ENCODE measurements at places on chromosomes 3 and 15.

GRCh38 chr3:65538101-65538500 is 500.6 kb downstream of the MAGI1 start:
- DNase-seq = no peak

GRCh38 chr3:55165278-55165677 is 237.4 kb upstream of the LRTM1 start:
- DNase-seq = no peak

DNA sequence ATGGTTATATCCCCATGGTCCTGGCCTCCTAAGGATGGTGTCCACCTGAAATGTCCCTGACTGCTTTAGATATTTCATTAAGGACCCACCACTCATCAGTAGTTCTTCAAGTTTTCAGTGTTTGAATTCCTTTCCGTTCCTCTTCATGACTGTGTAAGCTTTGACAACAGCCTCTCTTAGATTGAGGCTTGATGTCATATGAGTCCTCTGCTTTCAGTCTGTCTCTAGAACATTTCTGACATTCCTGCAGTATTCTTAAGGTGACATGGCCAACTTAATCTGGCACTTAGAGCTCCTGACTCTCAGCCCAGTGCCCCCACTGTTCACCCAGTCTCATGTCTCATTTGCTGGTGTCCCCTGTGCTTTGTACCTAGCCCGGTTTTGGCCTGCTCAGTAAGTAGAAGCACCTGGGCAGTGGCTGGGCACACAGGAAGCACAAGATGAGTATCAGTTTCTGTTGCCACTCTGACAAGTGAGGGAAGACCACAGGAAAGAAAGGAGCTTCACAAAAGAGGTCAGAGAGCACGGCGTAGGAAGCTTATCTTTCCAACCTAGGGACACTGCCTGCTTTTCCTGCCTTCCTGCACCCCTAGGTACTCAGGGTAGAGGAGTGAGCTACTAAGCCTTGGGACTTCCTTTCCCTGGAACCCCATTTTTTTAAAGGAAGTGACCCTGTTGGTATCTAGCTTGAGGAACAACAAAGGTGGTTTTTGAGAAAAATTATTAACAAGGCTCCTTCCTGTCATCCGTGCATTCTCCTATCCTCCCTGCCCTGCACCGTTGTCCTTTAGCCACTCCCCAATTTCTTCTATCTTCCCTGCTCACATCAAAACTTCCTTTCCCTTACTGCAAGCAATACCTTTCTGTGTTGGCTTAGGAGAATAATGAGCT is 103.1 kb downstream of the KLHL25 start:
- peak; percentile 47 for DNase-seq

- DNase-seq = peak; percentile 36
Observed at GRCh38 chr3:124886168-124887056, 753 bp downstream of the ITGB5 start.

DNA sequence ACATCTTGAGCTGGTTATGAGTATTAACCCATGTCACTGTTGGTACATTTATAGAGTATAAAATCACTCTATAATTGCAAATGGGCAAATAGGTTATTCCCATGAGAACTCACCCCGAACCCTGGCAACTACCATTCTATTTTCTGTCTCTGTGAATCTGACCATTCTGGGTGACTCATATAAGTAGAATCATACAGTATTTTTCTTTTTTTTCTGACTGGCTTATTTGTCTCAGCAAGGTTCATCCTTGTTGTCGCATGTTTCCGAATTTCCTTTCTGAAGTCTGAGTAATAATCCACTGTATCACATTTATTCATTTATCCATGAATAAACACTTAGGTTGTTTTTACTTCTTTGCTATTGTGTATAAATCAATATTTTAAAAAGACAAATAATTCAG is 59.9 kb upstream of the CHRM5 start:
- DNase-seq = no peak

DNA sequence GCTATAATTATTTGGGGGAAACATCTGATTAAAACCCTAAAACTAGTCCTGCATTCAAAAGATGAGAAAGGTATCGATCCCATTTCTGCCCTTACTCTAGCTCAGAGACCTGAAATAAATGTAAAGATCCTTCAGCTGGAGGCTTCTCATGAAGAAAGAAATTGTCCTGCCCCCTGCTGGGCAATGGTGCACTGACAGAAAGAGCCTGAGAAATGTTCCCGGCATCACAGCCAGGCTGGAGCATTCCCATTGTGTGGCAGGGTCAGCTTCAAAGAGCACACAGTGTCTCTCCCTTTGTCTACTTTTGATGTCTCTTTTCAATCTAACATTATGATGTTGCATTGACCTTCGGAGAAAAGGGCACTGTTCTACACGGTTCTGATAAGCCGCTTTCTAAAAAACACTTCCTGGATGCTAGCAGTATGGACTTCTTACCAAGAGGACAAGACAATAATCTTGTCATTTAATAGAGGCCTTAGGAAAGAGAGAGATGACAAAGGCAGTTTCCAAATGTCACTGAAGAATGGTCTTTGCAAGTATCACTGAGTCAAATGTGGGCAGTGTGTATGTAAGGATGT is 287.5 kb downstream of the MAGI1 start:
- DNase-seq = no peak

DNA sequence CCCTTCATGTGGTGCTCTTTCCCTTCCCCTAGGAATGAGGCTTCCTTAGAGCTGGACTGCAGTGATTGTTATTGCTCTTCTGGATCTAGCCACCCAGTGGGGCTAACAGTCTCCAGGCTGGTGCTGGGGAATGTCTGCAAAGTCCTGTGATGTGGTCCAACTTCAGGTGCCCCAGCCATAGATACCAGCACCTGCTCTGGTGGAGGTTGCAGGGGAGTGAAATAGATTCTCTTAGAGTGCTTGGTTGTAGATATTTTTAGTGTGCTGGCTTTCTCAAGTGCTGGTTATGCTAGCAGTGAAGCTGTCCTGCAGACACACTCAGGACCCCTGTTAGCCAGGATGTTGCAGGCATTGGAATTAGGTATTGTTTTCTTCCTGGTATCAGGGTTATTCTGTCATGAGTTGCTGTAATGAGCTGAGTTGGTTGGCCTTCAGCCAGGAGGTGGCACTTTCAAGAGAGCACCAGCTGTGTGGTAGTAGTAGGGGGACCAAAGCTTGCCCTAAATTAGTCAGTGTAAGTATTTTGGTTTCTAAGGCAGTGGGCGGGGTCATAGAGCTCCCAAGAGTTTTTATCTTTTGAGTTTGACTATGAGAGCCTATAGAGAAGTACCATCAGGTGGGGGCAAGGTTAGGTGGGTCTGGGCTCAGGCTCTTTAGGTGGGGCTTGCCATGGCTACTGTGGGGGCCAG is 317.5 kb upstream of the SGO1 start:
- DNase-seq = no peak

- DNase-seq = no peak
Observed at GRCh38 chr3:170605490-170605889, 19.6 kb upstream of the SLC7A14 start.

DNA sequence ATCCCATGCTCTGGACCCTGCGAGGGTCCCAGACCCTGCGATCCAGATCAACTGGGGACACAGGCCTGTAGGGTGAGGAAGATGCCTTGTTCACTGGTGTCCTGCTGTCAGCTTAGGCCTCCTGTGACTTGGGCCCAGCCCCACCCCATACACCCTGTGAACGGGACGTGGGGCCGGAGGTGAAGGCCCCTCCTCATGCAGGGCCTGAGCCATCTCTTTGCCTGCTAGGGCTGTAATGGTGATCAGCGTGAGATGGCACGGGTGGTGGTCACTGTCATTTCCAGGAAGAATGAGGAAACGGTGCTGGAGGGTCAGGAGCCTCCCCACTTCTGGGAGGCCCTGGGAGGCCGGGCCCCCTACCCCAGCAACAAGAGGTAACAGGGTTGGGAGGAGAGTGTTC is 12.4 kb downstream of the VILL start:
- no peak for DNase-seq

DNA sequence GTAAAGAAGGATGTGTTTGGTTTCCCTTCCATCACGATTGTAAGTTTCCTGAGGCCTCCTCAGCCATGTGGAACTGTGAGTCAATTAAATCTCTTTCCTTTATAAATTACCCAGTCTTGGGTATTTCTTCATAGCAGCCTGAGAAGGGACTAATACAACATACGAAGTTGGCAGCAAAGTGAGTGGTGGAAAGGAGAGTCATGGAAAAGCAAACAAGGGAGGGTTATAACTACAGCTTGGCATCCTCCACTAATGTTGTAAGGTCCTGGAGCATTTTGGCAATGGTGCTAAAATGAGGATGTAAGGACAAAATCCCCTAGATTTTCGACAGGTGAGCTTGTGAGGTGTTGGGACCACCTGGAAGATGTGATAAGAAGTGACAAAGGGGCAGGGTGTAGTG is 5.8 kb upstream of the TMEM41A start:
- no peak for DNase-seq

DNA sequence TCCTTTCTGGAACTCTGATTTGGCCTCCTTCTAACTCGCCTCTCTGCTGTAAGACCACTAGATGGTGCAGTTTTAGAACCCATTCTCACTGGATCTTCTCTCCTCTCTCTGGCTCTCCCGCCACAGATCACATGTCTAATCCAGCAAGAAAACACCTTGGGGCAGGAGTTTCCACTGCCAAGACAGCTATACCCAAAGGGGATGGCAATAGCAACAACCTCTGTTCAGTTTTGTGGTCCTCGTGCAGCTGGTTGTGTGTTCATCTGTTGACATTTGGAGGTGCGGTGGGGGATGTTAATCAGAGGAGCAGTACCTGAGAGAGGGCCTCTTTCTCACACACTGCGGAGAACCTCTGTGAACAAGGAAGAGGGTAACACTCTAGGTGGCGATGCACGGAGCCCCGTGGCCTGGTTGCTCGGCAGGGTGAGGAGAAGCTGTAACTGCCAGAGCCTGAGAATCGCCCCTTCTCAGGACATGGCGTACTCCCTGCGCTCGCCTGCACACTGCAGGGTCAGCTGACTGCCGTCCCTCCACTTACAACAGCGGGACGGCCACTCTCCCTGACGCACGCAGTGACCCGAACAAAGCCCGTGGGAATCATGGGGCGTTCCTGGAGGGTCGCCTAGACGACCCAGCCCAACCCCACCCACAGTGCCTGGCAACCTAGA is at the start of gene TEX55:
Gene TEX55, plus strand, starts transcription at position 666 of the 668 bp plus-strand sequence. CDS start 25 bp downstream, outside the sequence.
- DNase-seq = no peak

- DNase-seq = no peak
Observed at GRCh38 chr15:84804005-84804900, 12.9 kb upstream of the ALPK3 start.

DNA sequence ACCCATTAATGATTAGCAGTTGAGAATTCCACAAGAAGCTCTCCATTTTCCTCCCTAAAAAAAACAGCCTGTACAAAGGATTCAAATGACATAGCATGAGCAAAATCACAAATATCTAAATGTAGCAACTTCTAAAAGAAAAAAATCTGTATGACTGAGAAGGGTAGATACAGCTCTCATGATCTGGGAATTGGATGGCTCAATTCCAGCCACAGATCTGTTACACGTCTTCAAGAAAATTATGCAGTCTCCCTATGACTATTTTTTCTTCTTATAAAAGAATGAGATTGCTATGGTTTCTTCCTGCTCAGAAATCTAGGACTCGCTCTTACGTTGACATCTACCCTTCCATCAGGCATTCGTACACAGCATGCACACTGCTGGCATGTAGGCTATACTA is 71.5 kb downstream of the PLCH1 start:
- DNase-seq = no peak

GRCh38 chr15:83709241-83709640 is 55.3 kb downstream of the ADAMTSL3 start:
- no peak for DNase-seq

DNA sequence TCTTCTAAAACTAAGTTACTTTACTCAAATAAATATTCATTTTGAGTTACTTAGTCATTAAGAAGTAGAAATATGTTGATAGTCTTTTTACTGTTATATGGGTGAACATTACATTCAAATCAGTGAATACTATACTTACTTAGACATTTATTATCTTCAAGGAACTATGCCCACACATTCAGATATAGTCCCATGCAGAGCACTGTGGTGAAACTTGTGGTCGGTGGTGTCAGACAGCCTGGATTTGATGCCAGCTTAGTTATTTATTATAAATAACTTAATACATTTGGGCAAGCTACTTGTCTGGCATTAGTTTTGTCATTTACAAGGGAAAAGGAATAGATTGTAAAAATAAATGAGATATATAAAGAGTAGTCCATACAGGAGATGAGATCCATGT is 149.5 kb downstream of the RAP2B start:
- DNase-seq = no peak

DNA sequence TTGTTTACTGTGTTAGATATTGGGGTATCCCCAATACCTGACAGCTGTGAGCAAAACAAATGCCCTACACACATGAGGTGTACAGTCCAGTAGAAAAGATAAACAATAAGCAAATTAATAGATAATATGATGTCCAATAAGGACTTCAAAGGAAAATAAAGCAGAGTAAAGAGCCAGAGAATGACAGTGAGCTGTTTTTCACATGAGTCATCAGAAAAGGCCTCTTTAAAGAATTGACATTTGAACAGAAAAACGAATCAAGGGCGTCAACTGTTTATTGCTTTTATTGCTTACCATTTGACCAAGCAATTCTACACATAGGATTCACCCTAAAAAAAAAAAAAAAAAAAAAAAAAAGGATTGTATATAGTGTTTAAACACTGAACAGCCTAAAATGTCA is 96.6 kb upstream of the FLNB start:
- DNase-seq = no peak

GRCh38 chr3:159860269-159861116 is 128.1 kb upstream of the IL12A start:
- no peak for DNase-seq

GRCh38 chr3:13379201-13379830 is 40.8 kb downstream of the NUP210 start:
- DNase-seq = no peak

GRCh38 chr15:39171944-39172368 is 408.9 kb upstream of the THBS1 start:
- no peak for DNase-seq

GRCh38 chr3:171804618-171805389 is 5.5 kb downstream of the PLD1 start:
- no peak for DNase-seq

DNA sequence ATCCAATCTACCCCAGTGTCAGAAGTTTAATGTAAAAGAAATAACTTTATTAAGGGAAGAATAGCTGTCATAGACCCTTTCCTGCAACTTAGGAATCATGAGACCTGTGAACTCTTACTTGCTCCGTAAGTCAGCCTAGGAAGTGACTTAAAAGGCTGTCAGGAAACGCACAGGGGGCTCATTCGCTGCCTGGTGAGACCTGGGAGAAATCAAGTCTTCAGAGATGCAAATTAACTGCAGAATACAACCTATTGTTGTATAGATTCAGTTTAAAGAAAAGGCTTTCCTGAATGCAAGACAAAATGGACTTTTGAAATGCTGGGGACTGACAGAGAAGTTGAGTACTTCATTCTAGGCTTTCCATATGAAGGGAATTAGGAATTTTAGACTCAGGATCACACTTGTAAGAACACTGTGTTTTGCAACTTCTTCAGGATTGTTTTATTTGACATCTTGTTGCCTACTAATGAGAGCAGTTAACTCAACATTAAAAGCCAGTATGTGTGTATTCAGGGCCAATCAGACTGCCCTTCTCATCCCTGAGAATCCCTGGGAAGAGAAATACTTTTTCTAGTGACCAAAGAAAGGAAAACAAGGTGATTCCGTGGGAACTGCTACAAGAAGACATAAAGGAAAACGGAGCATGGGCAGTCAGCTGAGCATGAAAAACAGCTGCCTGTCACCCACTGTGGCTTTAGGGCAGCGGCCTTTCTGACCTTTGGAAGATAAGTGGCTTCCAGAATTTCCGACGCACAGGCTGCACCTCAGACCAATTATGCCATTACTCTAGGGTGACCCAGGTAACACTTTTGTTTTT is 18.5 kb upstream of the DPPA4 start:
- no peak for DNase-seq
